ENCODE measurements at places on chromosomes 13 and 19. TPM values are rescaled to one million over a fixed set of nuclear protein-coding genes. Genes with fewer than 3 reads are reported as not detected.

Gene ZNF563
- total RNA-seq = 1.8 TPM

GRCh38 chr19:17105556-17105955 lies 30.0 kb downstream of the MYO9B start:
- DNase-seq = no peak

DNA sequence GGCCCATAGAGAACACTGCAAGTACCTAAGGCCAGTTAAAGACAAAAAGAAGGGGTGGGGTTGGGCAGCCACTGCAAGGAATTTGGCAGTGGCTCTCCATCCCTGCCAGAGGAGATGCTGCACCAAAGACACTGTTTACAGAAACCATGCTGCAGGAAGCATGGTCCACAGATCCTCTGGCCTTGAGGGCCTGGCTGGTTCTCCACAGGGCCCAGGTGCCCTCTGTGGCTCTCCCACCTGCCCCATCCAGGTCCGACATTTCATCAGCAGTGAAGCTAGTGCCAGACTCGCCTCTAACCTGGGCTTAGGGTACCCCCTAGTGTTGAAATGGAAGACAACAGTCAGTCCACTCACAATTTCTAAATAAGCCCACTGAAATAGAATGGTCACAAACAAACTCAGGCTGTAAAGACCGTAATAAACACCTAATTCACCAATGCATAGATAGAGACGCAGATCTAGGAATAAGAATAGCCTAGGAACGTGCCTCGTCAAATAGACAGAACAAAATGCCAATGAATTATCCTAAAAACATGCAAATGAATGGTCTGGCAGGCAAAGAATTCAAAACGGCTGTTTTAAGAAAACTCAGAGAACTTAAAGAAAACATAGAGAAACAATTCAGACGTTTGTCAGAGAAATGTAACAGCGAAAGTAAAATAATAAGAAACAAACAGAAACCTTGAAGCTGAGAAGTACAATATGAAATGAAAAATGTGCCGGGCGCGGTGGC lies 23.3 kb downstream of the LYPD4 start:
- DNase-seq = no peak

Gene PIN1
- total RNA-seq = 109 TPM
